NCI-H187 (cell line): ENCODE measurements at places on chromosomes 7 and 10.

GRCh38 chr10:101007915-101008822 lies 8.6 kb downstream of the LZTS2 start:
- DNase-seq: no peak

DNA sequence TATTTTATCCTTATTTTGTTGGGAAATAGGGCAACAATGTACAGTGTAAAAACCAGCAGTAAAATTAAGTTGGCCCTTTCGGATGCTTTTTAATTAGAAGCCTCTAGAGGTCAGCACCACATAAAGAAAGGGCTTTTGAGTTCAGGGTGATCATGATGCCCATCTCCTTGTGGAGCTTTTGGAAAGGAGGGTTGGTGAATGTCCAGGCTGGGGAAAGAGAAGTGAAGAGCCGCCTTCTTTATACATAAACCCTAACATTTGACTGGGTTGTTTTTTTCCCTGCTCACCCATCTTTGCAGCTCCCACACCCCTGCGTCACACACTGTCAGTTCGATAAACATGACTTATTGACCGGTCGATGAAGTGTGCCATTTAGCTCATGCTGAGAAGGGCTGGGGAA lies 29.8 kb downstream of the MTURN start:
- DNase-seq: no peak

DNA sequence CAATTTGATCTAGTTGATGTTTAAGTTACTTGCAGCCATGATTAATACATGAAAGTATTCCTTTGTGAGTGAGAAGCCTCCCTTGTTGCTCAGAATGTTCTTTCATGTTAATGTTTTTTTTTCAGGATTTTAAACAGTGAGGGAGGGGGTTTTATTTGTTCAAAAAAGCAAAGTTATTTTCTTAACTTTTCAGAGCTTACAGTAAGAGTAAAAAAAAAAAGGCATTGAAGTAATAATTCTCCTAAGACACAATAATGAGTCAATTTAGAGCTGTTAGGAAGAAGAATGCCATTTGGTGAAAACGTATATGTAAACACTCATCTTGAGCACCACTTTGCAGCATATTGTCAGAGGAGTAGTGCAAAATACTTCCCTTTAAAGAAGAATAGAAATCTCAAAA lies 105.8 kb downstream of the SEMA3A start:
- DNase-seq: no peak

- no peak for DNase-seq
These were observed 141.5 kb downstream of the LRRN3 start for GRCh38 chr7:111232249-111233084.

- DNase-seq: no peak
These were observed 293.4 kb upstream of the C7orf33 start for GRCh38 chr7:148296994-148297644.

- DNase-seq: no peak
These were observed 71.2 kb upstream of the COL13A1 start for GRCh38 chr10:69730251-69731156.

GRCh38 chr7:150361807-150362621 lies 6.6 kb upstream of the REPIN1 start:
- no peak for DNase-seq

- no peak for DNase-seq
These were observed 34.3 kb downstream of the SGPL1 start for GRCh38 chr10:70850097-70850496.
